ENCODE measurements at places on chromosomes 5 and 9.

DNA sequence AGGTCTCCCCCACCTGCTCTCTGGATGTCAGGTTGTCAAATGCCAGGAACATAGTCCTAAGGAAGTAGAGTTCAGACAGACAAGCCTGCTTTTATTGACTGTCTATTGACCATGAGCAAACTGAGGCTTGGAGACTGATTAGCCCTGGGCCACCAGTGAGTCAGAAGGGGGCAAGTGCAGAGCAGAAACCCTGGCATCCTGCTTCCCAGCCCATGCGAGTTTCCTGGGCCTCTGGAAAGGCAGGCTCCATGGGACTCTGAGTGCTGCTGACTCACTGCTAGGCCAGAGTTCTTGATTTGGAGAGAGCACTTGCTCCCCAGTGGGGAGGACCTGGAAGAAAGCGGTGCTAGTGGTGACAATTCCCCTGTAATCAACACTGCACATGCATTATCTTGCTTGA lies 2.8 kb upstream of the HBEGF start:
- no peak for DNase-seq

GRCh38 chr9:121780177-121781040 lies 129.0 kb downstream of the DAB2IP start:
- DNase-seq, result no peak

GRCh38 chr5:132673939-132674630 lies at the start of gene IL4:
TSS of gene IL4 (plus strand) at chr5:132673989. CDS start at chr5:132674051, 62 bp downstream.
- no peak for DNase-seq

GRCh38 chr5:119354537-119355243 lies 1.1 kb upstream of the TNFAIP8 start:
- DNase-seq, result no peak

- DNase-seq, result peak; percentile 45
Observed at GRCh38 chr9:87263291-87263690, 234.4 kb upstream of the DAPK1 start.

GRCh38 chr5:157574456-157575380 lies 857 bp downstream of the ADAM19 start:
- peak; percentile 72 for DNase-seq

GRCh38 chr9:113449376-113449775 lies 14.2 kb upstream of the RGS3 start:
- no peak for DNase-seq

GRCh38 chr5:88826646-88827585 lies 56.1 kb downstream of the MEF2C start:
- DNase-seq, result no peak

GRCh38 chr5:41681840-41682239 lies 171.4 kb upstream of the PLCXD3 start:
- no peak for DNase-seq

Measured in neural progenitor cell (in vitro differentiated cells).